Pericardium fibroblast (primary cell): ENCODE measurements at places on chromosomes 11 and 22. TPM values are rescaled to one million over a fixed set of nuclear protein-coding genes. Genes with fewer than 3 reads are reported as not detected.

Gene CAVIN3
- 460 and 641 TPM in 2 replicates for total RNA-seq

Gene HBG1
- not detected in 2 replicates for total RNA-seq

Gene RAB3IL1
- total RNA-seq, result 28.1 and 28.5 TPM in 2 replicates

Gene OR2AG1
- not detected in 2 replicates for total RNA-seq

Gene CNGA4
- not detected in 2 replicates for total RNA-seq

Gene OR8B12
- not detected in 2 replicates for total RNA-seq

Gene CALCA
- 0.93 TPM in 1 of 2 replicates, not detected in the other for total RNA-seq

Gene CCDC87
- 0.26 and 0.58 TPM in 2 replicates for total RNA-seq

Gene DEUP1
- not detected in 2 replicates for total RNA-seq

Gene LDHAL6A
- total RNA-seq, result not detected in 2 replicates

Gene TNNI2
- total RNA-seq, result 0.94 TPM in 1 of 2 replicates, not detected in the other

Gene CABP4
- total RNA-seq, result not detected in 2 replicates

Gene CPT1B
- 0.51 and 1.4 TPM in 2 replicates for total RNA-seq

Gene CTSC
- total RNA-seq, result 228 and 269 TPM in 2 replicates

Gene SIK2
- 11.2 and 12.0 TPM in 2 replicates for total RNA-seq

Gene C11orf91
- total RNA-seq, result not detected in 2 replicates

Gene TRPM5
- 0.12 TPM in 1 of 2 replicates, not detected in the other for total RNA-seq

Gene DNAL4
- 15.5 and 15.6 TPM in 2 replicates for total RNA-seq

Gene SF3B2
- total RNA-seq, result 121 and 132 TPM in 2 replicates

Gene GLB1L2
- 0.51 and 0.70 TPM in 2 replicates for total RNA-seq

Gene WT1
- total RNA-seq, result 17.4 and 30.3 TPM in 2 replicates

Gene ZW10
- total RNA-seq, result 9.4 and 10.0 TPM in 2 replicates

Gene KCNQ1
- not detected in 2 replicates for total RNA-seq

Gene ZNF280B
- 1.2 and 1.7 TPM in 2 replicates for total RNA-seq

Gene ART1
- not detected in 2 replicates for total RNA-seq

Gene CDC42BPG
- 0.26 TPM in 1 of 2 replicates, not detected in the other for total RNA-seq

Gene SLC29A2
- 0.26 TPM in 1 of 2 replicates, not detected in the other for total RNA-seq

Gene KRTAP5-9
- not detected in 2 replicates for total RNA-seq

Gene FOLR2
- total RNA-seq, result not detected in 2 replicates

Gene NEFH
- total RNA-seq, result 0.85 and 1.3 TPM in 2 replicates

Gene MYEOV
- total RNA-seq, result not detected in 2 replicates

Gene CD3D
- total RNA-seq, result not detected in 2 replicates

Gene PRR33
- not detected in 2 replicates for total RNA-seq

Gene OR8D2
- total RNA-seq, result not detected in 2 replicates

Gene SLC22A12
- total RNA-seq, result not detected in 2 replicates

Gene PAMR1
- 40.8 and 219 TPM in 2 replicates for total RNA-seq

Gene F2
- total RNA-seq, result not detected in 2 replicates

Gene SLC43A3
- 27.8 and 32.3 TPM in 2 replicates for total RNA-seq

Gene DENND5A
- total RNA-seq, result 77.6 and 95.9 TPM in 2 replicates

Gene C1QTNF5
- total RNA-seq, result 42.8 and 52.9 TPM in 2 replicates

Gene XKR3
- total RNA-seq, result not detected in 2 replicates

Gene TEX12
- not detected in 2 replicates for total RNA-seq

Gene SREBF2
- total RNA-seq, result 70.2 and 76.8 TPM in 2 replicates

Gene CRYAB
- total RNA-seq, result 44.4 and 88.3 TPM in 2 replicates

Gene SMTNL1
- total RNA-seq, result not detected in 2 replicates

Gene CWC15
- total RNA-seq, result 26.0 and 35.2 TPM in 2 replicates

Gene GPR83
- not detected in 2 replicates for total RNA-seq

Gene FTH1
- total RNA-seq, result 1,171 and 2,524 TPM in 2 replicates
